ENCODE measurements at places on chromosomes 2 and 18.

GRCh38 chr2:74461187-74462053, 3.2 kb downstream of the WBP1 start:
- no peak for DNase-seq

- DNase-seq: no peak
Observed at GRCh38 chr18:36194600-36195315, 7.5 kb downstream of the MOCOS start.

DNA sequence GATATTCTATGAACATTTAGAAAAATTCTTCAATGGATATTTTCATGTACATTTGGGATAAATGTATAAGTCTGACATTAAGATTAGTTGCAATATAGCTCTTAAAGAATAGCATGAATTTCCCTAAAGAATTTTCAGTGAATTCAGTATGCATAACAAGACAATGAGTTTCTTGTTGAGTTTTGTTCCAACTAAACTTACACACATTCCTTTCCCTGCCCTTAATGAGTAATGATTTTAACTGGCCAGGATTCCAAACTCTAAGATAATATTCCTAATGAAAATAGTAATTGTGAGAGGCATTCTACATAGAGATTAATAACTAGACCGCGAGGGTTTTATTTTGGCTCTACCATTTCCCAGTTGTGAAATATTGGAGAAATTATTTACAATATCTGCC, 390.3 kb upstream of the GALNT5 start:
- no peak for DNase-seq

- no peak for DNase-seq
Observed at GRCh38 chr18:73249030-73249429, 381.2 kb upstream of the NETO1 start.

All from NCI-H2107 (cell line).